ENCODE measurements at places on chromosomes 4 and X.

GRCh38 chr4:150664935-150665334 lies 83.0 kb downstream of the MAB21L2 start:
- DNase-seq, result peak; percentile 36

- peak; percentile 9 for DNase-seq
Measured at GRCh38 chr4:127709456-127709855, 20.7 kb upstream of the SLC25A31 start.

DNA sequence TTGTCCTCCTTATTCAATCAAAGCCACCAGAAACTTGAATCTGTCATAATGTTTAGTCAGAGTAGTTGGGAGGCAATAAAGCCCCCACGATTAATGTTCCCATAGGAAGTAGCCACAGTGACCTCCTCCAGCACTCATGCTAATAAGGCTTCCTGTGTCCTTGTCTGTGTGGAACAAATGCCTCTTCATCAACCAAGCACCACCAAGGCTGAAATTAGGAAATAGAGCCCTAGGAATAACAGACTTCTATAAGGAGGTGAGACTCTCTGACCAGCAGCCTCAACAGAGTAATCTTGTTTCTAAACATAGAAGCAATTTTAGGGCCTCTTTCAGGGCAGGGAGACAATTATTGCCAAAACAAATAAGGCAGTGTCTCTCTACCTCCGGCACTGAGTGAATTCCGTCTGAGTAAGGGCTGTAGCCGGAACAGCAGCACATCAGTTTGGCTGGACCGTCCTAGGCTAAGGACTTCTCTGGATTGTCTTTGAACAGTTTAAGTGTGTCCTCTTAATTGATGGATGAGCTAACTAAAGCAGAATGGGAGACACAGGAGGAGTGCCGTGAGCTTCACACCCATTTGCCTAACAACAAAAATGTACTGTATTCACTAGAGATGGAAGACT lies 329.2 kb upstream of the HAND2 start:
- DNase-seq, result no peak

GRCh38 chr4:182593402-182593801 lies 323.8 kb downstream of the DCTD start:
- no peak for DNase-seq

DNA sequence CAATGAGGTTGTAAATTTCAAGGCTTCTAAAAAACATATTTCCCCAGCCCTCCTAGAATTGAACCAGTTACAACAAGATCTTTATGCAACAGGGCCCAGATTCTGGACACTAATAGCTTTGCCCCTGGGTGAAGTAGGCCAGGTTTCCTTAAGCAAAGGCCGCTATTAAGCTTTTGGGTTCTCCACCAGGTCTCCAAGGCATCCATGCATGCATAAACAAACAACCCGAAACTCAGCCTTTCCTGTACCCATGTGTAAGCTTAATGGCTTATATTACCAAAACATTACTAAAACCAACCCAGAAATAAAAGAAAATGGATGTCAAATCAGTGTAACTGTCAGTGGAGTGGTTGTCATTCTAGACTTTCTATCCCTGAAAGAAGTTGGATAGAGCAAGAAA lies 137.1 kb downstream of the ARHGAP6 start:
- no peak for DNase-seq

GRCh38 chr4:183241721-183242151 lies 78.3 kb downstream of the CLDN22 start:
- DNase-seq, result peak; percentile 26

- peak; percentile 4 for DNase-seq
Measured at GRCh38 chrX:105190252-105190853, 30.1 kb downstream of the TEX13A start.

GRCh38 chr4:82994834-82995233 lies 15.8 kb downstream of the LIN54 start:
- no peak for DNase-seq

- DNase-seq, result peak; percentile 43
Measured at GRCh38 chr4:150960079-150960478, 55.0 kb downstream of the LRBA start.

GRCh38 chr4:55124322-55125076 lies 896 bp downstream of the KDR start:
- no peak for DNase-seq

DNA sequence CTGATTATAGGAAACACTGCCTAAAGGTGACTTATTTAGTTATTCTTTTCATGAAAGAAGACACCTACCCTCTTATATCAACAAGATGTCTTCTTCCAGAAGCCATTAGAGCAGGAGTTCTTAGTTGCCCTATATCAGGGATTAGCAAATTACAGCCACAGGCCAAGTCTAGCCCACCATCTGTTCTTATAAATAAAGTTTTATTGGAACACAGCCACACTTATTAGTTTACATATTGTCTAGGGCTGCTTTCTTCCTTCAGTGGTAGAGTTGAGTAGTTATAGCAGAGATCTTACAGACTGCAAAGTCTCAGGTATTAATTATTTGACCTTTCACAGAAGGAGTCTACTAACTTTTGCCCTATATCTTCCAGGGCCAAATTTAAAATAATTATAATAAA lies 157.2 kb upstream of the NOCT start:
- DNase-seq, result no peak
